NCI-H187 (cell line): ENCODE measurements at places on chromosomes 2 and 18.

GRCh38 chr2:240558236-240558761 lies 511 bp upstream of the ANKMY1 start:
- DNase-seq: no peak

- DNase-seq: no peak
Measured at GRCh38 chr2:138654146-138654545, 126.0 kb downstream of the NXPH2 start.

DNA sequence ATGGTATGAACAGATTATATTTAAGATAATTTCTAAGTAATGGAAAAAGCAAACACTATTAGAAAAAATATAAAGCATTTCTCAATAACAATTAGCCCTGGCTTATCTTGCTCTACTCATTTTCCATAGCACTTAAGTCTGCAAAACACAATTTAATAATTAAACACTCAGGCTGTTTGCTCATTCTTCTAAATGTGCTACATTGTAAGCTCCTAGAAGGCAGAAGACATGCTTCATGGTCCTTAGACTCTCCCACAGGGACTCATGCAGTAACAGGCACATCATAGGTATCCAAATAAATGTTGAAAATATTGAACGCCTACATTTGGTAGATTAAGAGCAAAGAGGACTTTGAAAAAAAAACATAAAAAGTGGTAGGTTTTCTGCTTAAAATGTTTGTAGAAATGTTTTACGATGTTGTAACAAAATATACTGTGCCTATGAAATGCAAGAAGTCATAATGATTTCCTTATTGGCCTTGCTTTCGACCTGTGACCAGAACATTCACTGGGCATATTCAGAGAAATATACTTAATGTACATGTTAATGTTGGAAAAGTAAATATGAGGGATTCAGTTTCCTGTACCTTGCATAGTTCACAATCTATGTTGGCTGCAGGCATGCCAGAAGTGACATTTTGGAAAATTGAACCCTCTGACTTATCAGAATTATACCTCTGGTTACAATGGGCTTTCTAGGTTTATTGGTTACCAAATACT lies 27.2 kb downstream of the G6PC2 start:
- DNase-seq: no peak

- no peak for DNase-seq
Measured at GRCh38 chr2:239726091-239726591, 299.0 kb downstream of the NDUFA10 start.

GRCh38 chr18:72458271-72458670 lies 85.9 kb downstream of the CBLN2 start:
- no peak for DNase-seq

DNA sequence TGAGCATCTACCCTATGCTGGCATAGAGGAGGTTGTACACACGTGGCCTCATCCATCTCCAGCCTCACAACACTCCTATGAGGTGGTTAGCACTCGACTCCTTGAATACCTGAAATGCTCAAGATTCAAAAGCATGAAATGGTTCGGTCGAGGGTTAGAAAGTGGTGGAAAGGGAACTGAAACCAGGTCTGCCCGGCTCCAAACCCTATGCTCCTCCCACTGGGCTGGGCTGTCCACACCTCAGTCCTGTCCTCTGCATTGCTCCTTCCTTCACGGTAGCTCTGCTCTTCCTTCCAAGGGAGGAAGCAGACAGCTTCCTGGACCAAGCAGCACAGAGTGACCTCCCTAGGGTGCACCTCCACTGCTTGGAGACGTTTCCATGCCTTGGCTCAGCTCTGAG lies 565.2 kb upstream of the ID2 start:
- DNase-seq: no peak

DNA sequence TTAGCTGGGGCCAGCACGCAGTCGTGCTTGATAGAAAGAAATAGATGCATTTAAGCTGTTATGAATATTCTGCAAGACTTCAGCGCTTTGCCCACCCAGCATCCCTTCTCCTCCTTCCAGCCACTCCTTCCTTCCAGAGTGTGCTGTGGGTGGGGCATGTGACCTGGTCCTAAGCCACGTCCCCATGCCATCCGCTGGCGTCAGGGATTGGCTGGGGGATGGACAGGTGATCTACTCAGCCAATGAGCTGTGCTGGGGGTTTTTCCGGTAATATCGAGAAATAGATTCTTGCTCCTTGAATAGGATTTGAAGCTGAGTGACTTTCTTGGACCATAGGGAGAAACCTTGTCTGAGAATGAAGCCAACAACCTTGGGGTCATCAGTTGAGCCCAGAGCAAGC lies 4.8 kb upstream of the ZAP70 start:
- no peak for DNase-seq

- DNase-seq: no peak
Measured at GRCh38 chr2:133213651-133214050, 354.6 kb downstream of the NCKAP5 start.

GRCh38 chr2:28359222-28360057 lies 33.2 kb upstream of the FOSL2 start:
- DNase-seq: no peak

DNA sequence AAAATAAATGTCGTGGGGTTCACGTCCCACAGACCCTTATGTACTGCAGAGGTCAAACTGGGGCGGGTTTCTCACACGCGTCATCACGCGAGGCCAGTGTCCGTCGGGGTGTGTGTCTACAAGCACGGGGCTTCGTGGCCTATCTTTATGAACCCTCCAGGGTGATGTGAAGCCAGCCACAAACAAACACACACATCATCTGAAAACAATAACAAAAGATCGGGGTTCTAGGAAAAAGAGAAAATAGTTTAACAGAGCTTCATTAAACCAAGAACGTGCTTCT lies 23.3 kb downstream of the LDLRAD4 start:
- no peak for DNase-seq

- DNase-seq: no peak
Measured at GRCh38 chr2:205776139-205776538, 93.8 kb downstream of the NRP2 start.

DNA sequence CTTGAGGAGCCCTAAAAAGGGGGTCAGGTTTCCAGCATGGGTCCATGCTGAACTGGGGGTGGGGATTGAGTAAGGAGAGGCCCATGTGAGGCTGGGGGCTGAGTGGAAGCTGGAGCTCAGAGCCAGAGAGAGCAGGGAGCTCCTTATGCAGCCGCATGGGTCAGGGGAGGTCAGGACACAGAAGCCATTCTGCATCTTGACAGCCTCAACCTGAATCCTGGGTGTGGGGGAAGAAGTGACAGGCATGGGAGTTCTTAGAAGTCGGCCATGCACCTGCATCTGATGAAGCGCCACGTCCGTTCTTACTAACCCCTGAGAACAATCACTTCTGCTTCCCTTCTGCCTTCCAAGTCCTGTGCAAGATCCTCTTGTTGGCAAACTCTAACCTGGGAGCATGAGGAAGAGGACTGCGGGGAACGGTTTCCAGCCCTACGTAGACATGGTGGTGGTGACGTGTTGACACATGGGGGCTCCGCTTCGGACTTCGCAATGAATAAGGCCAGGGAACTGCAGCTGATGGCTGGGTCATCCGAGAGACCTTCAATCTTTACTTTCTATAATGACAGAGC lies 22.3 kb downstream of the GNLY start:
- DNase-seq: no peak

DNA sequence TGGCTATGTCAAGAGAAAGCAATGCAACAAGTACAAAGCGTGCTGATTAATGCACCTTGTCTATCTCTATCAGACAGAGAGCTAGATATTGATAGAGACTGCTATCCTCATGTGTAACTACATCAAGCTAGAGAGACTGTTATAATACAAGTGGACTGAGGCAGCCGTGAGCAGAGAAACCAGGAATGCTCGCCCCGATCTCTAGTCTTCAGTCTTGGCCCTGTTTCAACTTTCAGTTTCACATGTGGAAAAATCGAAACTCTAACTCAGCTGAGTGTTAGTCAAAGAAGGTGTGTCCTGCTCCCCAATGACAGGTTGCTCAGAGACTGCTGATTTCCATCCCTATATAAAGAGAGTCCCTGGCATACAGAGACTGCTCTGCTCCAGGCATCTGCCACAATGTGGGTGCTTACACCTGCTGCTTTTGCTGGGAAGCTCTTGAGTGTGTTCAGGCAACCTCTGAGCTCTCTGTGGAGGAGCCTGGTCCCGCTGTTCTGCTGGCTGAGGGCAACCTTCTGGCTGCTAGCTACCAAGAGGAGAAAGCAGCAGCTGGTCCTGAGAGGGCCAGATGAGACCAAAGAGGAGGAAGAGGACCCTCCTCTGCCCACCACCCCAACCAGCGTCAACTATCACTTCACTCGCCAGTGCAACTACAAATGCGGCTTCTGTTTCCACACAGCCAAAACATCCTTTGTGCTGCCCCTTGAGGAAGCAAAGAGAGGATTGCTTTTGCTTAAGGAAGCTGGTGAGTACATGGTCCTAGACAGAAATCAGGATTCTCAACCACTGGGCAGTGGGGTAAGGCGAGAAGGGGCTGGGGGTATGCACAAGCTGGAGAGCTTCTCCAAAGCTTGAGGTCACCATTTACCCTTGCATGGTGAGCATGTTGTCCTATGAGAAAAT lies at the start of gene RSAD2:
TSS of gene RSAD2 (plus strand) at position 376 of the 903 bp plus-strand sequence. CDS start at position 400, 24 bp downstream.
- DNase-seq: peak; percentile 19

- DNase-seq: no peak
Measured at GRCh38 chr18:35842536-35842935, 129.9 kb upstream of the RMP24 start.

DNA sequence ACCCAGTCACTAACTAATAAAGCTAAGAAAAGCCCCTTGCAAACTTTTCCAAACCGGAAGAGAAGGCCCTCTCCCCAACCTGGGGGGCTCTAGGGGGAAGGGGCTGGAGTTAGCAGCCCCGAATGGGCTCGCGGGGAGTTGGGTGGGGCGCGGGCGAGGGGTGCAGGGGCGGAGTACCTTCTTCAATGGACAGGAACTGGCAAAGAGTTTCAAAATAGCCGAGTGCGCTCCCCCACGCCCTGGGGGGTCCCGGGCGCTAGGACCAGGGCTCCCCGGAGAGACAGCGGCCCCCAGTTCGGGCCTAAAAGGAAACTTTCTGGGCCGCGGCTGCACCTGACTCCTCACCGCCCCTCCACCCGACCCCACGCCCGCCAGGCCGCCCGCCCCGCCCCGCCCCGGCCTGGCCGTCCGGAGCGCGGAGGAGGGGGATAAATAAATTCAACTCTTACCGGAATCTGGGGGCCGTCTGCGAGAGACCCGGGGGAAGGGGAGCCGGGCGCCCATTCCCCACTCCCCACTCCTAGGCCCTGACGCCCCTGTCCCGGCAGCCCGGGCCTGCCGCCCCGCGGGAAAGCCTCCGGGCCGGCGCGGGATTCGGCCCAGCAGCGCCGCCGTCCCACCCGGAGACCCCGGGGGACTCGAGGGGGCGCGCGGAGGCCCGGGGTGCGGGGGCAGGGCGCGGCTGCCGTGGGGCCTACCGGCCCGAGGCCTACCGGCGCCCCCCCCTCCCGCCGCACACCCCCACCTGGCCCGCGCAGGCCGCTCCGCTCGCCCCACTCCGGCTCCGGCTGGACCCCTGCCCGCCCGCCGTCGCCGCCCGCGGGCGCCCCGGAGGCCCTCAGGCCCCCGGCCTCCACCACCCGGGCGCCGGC lies 868 bp downstream of the INO80D start:
- DNase-seq: no peak

GRCh38 chr2:45739796-45740485 lies 88.5 kb downstream of the PRKCE start:
- no peak for DNase-seq

- DNase-seq: no peak
Measured at GRCh38 chr2:18792226-18792629, 202.9 kb upstream of the NT5C1B start.

GRCh38 chr2:109117780-109118179 lies 11.2 kb upstream of the SH3RF3 start:
- no peak for DNase-seq

- no peak for DNase-seq
Measured at GRCh38 chr2:159562248-159562647, 54.1 kb downstream of the BAZ2B start.

- no peak for DNase-seq
Measured at GRCh38 chr18:79566771-79567431, 112.7 kb upstream of the CTDP1 start.

DNA sequence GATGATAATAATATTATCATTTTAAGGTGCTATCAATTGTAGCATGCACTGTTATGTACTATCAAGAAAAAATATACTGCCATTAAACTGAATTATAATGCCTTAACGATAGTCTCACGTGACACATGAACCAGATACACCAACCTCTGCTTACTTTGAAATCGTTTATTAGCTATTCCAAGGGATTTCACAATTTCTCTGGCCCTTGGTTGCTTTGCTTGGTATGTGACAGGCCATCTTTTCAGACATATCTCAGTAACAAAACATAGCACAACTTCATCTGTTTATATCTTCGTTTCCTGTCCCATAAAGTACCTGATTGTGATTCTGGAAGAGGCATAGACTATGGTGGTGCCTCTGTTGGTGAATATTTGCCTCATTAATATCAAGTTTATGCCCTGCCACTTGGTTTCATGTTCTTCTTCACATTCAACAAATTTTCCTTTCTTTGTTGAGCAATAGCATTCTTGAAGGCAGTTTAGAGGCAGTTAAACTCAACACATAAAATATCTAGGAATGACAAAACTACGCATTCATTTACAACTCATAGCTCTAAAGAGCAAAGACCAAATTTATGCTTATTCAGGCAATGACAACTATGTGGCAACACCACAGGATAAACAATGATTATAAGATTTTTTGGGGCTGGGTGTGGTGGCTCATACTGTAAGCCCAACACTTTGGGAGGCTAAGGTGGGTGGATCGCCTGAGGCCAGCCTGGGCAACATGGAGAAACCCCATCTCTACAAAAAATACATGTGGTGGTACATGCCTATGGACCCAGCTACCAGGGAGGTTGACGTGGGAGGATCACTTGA lies 84.3 kb downstream of the MCFD2 start:
- no peak for DNase-seq

DNA sequence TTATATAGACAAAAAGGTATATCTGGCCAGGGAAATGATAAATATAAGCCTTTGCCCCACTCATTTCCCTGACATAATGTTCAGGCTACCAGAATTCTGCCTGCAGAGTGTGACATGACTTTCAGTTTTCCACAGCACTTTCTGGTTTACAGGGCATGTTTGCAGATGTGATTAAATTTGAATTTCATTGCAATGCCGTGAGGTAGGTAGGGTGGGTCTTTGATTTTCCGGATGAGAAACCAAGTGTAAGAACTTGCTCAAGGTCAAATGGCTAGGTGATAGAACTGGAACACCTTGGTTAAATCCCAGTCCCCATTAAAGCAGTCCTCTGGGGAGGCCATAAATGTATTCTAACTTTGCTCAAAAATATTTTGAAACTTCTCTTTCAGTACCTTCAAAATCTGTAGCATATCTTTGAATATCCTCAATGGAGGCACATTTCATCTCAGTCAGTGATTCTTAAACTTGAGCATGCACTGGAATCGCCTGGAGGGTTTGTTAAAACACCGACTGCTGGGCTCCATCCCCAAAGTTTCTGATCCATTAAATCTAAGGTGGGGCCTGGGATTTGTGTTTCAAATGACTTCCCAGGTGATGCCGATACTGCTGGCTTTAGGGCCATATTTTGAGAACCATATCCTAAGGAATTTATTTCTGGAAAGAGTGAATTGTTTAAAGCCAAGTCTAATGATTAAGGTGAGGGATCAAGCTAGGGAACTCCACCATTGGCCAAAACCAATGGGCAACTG lies 35.0 kb downstream of the MRPL33 start:
- DNase-seq: no peak

GRCh38 chr2:147100406-147101035 lies 744.3 kb upstream of the ACVR2A start:
- DNase-seq: no peak
